ENCODE measurements at places on chromosomes 7 and 10.

- no peak for DNase-seq
These were observed 79.5 kb downstream of the CARD11 start for GRCh38 chr7:2964208-2964607.

GRCh38 chr7:2823130-2823529, 21.0 kb downstream of the GNA12 start:
- DNase-seq, result no peak

- DNase-seq, result peak; percentile 86
These were observed at the start of gene SUN1 for GRCh38 chr7:832167-832967. Gene SUN1, plus strand, starts transcription at chr7:832476. Its CDS starts 49 bp downstream, at chr7:832525.

DNA sequence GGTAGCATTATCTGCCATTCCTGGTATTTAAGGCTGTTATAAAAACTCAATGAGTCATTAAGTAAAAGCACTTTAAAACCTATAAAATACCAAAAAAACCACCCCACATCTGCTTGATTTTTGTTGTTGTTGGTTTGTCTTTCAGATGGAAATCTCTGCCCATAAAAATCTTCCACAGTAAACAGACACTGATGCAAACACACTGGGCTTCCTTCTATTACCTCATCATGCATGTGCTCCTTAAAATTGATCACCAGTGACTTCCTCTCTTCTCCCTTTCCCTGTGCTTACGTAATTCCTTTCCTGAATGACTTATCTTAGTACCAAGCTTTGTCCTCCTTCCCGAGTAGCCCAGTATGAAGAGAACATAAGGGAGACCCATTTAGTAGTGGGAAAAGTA, 167.2 kb downstream of the EVX1 start:
- DNase-seq, result no peak

DNA sequence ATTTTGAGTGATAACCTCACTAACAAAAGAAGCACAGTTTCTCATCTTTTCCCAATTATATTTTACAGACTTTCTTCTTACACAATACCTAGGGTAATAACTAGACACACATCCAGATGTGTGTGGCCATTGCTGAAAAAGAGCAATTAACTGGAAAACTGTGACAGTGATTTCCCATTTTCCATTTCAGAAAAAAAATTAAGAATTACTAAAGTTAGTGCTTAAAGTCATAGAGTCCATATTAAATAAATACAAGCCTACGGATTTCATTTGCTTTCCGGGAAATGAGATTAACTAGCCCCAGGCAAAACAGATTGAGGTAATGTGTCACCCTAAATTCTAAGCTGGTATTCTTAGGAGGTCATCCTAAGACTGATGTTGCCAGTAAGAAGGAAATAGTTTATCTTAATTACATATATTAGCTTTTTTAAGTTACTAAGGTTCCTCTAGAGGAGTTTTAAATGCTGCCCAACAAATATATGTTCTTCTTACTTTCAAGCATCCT, 10.2 kb upstream of the MACC1 start:
- DNase-seq, result no peak

- DNase-seq, result no peak
These were observed 55.3 kb downstream of the TBATA start for GRCh38 chr10:70729763-70730357.

DNA sequence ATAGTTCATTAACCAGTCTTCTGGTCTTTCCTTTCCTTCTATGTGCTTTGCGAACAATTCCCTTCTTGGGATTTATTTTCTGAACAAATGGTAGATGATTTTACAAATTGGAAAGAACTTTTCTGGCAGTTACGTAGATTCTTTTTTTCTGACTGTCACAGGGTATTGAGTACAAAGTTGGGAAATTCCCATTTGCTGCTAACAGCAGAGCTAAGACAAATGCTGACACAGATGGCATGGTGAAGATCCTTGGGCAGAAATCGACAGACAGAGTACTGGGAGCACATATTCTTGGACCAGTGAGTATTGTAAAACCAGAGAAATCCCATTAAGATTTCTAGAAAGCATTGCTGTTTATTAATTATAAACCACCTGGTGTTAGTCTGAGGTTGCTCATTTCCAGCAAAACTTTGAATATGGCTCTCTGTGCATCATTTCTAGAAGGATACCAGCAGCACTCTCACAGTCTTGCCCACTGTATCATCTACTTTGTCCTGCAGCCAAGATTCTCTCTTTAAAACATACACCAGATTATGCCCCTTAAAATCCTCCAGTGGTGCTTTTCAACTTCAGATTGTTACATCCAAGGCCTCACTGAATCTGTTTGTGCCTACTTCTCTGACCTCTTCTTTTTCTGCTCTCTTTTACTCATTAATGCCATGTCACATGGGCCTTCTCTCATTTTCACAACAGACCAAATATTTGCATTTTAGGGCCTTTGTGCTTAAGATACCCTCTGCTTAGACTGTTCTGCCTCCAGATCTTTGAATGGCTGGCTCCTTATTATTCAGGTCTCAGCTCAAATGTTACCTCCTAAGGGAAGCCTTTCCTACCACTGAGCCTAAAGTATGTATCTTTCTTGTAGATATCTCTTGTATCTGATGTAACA, 27.0 kb downstream of the DLD start:
- no peak for DNase-seq

- DNase-seq, result peak; percentile 62
These were observed 79.0 kb upstream of the ODAD2 start for GRCh38 chr10:28077889-28078288.

GRCh38 chr7:79820387-79820786, 314.2 kb upstream of the GNAI1 start:
- peak; percentile 36 for DNase-seq

GRCh38 chr7:139772115-139772514, 5.7 kb downstream of the HIPK2 start:
- no peak for DNase-seq

GRCh38 chr7:95950698-95951097, 178.3 kb downstream of the DYNC1I1 start:
- no peak for DNase-seq

GRCh38 chr7:1160670-1161021, 650 bp upstream of the ZFAND2A start:
- DNase-seq, result no peak

DNA sequence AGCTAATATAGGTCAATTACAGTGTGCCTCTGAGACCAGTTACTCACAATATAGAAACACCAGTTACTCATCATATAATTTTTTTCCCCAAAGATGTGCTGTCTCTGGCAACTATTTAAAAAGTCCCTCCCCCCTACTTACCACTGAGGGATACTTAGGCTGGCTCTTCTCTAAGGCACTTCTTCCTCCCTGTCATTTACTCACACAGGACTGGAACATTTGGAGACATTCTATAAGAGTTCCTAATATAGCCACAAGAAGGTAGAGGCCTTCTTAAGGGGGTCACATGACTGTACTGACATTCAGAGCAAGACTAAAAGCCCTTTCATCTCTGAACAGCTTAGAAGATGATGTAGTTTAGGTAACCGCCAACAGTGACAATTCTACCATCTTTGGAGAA, 44.4 kb upstream of the SLIT1 start:
- DNase-seq, result no peak

DNA sequence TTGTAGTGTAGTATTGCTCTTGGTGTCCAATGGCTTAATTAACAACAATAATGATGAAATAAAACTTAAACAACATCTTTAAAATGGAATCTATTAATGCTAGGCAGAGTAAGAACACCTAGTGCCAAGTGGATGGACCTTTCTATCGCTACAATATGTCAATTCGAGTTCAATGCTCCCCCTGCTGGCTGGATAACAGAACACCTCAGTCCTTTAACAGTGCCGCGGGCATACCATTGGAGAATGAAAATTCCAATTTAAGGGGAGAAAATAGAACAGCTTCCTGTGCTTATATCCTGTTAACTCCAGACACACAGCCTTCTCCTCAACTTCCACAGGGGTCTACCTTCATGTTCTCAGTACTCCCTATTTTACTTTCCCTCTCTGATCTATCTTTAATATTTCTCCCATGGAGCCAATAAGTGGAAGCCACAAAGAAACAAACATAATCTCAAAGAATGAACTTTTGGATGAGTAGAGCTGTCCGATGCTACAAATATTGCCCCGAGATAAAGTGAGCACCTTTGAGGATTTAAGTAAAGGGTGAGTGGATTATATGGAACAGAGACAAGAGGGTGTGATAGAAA, 41.4 kb downstream of the COL1A2 start:
- peak; percentile 61 for DNase-seq

DNA sequence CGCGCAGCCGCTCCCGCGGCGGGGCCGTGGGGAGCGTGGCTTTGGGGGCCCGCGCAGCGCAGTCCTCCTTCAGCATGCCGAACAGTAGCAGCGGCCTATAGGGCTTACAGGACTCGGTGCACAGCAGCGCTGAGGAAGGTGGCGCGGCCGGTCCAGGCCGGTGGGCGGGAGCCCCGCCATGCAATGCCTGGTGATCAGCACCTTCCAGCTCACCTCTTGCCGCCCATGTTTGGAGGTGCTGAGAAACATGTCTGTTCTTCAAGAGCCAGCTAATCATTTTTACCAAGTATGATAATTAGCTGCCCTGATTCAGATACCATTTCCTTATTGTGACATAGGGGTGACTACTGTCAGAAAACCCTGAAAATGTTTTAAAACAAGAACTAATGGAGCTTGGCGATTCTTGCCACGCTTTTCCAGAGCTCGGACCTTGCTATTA, 33.5 kb upstream of the SFTPD start:
- DNase-seq, result no peak

GRCh38 chr7:5699467-5700384, 81.7 kb downstream of the RNF216 start:
- peak; percentile 32 for DNase-seq

DNA sequence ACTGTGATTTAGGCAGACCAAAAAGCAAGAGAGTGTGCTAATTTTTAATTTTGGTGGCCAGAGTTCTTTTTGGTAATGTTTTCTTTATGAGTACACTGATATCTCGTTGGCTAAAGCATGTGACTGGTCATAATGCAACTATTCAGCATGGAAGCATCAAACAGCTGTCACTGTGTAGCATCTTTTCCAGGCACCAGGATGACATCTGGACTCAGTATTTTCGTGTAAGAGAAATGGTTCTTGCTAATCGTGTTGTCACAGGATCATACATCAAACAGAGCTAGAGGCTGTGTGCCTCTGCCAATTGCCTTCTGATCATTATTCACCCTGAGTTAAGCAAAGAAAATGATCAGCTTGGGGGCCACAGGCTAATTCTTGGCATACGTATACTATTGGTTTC, 118.9 kb downstream of the SND1 start:
- no peak for DNase-seq

GRCh38 chr7:141349338-141349737, 201.9 kb upstream of the AGK start:
- no peak for DNase-seq

- no peak for DNase-seq
These were observed 3.9 kb downstream of the DCLRE1A start for GRCh38 chr10:113849946-113850345.

DNA sequence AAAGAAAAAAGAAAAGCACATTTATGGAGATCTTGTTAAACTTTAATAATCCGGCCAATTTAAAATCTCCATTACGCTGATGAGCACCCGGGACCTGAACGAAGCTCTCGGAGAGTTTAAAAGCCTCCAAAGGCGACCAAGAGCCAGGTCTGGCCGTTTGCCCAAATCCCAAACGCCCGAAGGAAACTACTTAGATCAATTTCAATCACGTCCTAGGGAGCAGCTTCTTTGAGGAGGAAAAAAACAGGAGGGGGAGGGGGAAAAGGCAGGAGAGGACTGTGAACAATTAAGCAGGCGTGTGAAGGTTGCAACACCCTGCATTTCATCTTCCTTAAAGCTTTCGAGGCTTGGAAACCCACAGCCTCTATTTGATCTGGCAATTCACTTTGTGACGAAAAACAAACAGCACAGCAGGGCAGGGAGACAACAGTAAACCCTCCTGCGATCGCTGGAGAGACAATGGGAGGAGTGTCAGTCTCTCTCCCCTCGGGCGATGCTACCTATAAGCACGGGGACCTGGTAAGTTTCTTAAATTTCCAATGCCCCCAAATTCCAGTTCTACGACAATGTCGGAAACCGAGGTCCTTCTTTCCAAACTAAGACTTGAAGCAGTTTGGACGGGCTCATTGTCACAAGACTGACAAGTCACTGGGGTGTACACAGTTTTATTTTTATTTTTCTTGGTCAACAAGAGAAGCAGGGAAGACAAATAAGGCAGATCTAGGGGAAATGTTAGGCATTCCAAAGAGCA, 1.2 kb downstream of the KLF6 start:
- DNase-seq, result peak; percentile 78

GRCh38 chr7:80346704-80347103, 165.2 kb downstream of the GNAT3 start:
- DNase-seq, result peak; percentile 99

DNA sequence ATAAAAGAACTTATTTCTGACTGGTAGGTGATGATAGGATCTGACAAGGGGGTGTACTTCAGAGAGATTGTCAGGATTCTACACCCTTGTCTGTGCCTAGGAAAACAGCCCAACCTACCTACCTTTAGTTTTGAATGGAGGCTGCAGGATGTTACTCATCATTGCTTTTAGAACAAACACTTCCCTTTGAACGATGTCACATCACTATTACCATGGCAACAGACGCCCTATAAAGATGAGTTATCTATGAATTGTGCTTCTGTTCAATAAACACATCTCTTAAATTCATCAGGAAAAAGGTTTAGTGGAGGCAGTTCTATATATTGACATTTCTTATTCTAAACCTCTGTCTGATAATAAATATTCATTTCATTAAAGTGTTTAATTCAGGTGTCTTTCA, 362.4 kb downstream of the CNTNAP2 start:
- DNase-seq, result no peak

DNA sequence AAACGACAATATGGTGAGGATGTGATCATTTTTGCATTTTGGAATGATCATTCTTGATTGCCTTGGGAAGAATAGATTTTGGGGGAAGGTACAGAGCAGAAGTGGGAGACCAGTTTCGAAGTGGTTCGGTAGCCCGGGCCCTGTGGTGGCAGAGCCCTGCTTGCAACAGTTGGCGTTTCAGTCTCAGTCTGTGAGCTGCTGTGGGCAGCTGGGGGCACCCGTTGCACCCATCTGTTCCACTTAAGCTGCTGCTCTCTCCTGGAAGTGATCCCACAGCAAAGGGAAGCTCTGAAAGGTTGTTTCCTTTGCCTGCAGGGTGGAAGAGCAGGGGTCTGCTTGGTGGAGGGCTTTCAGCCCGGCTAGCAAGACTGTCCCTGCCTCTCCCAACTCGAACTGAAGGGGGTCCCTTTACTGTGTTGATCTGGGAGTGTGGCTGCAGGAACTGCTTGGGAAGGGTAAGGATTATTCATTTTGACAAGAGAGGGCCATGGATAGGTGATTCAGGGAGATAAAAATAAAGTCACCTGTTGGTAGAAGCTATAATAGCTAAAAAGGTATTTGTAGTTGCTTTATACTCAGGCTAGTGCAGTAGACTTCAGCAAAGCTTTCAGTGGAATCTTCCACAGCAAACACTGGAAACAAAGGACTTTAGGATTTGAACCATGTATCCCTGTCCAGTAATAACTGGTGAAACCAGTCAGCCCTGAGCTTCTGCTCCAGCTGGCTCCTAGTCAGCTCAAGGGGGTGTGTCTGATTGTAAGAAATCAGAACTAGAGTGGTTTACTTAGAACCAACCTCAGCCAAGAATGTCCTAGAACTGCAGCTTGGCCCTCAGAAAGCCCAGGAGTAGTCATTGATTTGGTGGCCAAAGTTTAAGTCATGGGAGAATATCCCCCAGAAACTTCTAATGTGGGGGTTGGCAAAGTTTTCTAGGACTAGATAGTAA, 53.1 kb upstream of the PDCD4 start:
- DNase-seq, result peak; percentile 43
